ENCODE measurements at places on chromosomes 16 and 17. TPM values are rescaled to one million over a fixed set of nuclear protein-coding genes. Genes with fewer than 3 reads are reported as not detected.

The ARL17B gene
- total RNA-seq = 1.7 TPM

The BRIP1 gene
- 10.6 TPM for total RNA-seq

The DRC3 gene
- total RNA-seq = 5.1 TPM

The CCL7 gene
- 2.6 TPM for total RNA-seq

The FNDC8 gene
- not detected for total RNA-seq

The GNAO1 gene
- total RNA-seq = 7.9 TPM

The HOXB9 gene
- 0.24 TPM for total RNA-seq

The CPNE7 gene
- total RNA-seq = not detected

The ACE gene
- 4.8 TPM for total RNA-seq

The KRT28 gene
- total RNA-seq = 3.6 TPM

The WRAP53 gene
- 2.4 TPM for total RNA-seq

The IL32 gene
- total RNA-seq = 13.2 TPM

The KCNAB3 gene
- 1.7 TPM for total RNA-seq

The MYO15B gene
- total RNA-seq = 81.4 TPM

The SOST gene
- total RNA-seq = 0.96 TPM

The TBC1D3K gene
- not detected for total RNA-seq

The CCDC200 gene
- not detected for total RNA-seq

The KRTAP9-9 gene
- total RNA-seq = not detected

The KCNH6 gene
- total RNA-seq = not detected

The MFAP4 gene
- total RNA-seq = 171 TPM

The ATAD5 gene
- total RNA-seq = 5.8 TPM

The ABCA9 gene
- 3.6 TPM for total RNA-seq

The SLC47A1 gene
- 0.48 TPM for total RNA-seq

The TBC1D3D gene
- not detected for total RNA-seq

The GNPTG gene
- 59.9 TPM for total RNA-seq

The OR1E2 gene
- 1.2 TPM for total RNA-seq

The SOX8 gene
- total RNA-seq = 5.8 TPM

The AATK gene
- total RNA-seq = 1.4 TPM

The SEBOX gene
- total RNA-seq = not detected

The DCUN1D3 gene
- total RNA-seq = 45.0 TPM

The MLLT6 gene
- total RNA-seq = 20.0 TPM
